ENCODE measurements at places on chromosomes 11 and 22.

DNA sequence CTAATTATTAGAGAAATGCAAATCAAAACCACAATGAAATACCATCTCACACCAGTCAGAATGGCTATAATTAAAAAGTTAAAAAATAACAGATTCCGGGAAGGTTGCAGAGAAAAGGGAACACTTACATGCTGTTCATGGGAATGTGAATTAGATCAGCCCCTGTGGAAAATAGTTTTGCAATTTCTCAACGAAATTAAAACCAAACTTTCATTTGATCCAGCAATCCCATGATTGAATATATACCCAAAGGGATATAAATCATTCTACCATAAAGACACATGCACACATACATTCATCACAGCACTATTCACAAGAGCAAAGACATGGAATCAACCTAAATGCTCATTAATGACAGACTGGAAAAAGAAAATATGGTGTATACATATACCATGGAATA lies 32.5 kb downstream of the NOX4 start:
- DNase-seq: no peak

- DNase-seq: no peak
These were observed 1394.3 kb downstream of the TBC1D22A start for GRCh38 chr22:48156603-48157355.

- DNase-seq: no peak
These were observed 7.8 kb upstream of the RRM1 start for GRCh38 chr11:4086575-4087353.

DNA sequence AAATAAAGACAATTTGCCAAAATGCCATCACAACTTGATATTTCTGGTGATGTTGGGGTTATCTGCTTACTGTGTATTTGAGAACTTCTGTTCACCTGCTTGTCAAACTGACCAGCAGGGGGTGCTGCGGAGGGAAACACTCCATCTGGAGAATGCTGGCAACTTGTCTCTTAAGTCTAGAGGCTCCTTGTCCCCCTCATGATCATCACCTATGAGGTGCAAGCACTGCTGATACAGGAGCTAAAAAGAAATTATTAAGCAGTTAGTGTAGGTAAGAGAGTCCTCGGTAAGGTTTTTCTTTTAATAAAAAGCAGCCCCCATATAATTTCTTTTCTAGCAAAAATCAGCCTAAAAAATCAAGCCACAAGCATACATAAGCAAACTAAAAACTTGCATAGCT lies 32.7 kb upstream of the GLYATL1B start:
- peak; percentile 91 for DNase-seq

DNA sequence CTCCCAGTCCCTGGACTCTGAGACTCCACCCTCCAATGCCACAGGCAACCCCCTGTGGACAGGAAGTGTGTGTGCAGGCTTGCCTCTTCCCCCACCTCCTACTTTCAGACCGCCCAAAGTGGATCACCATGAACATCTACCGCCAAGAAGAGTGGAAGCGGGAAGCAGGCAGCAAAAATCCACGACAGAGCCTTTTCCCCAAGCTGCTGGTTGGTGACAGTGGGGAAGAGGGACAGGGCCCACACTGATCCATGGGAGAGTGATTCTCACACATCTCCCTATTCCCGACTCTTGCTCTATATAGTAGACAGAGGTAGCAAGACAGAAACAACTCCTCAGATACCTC lies 53.4 kb upstream of the SPATA19 start:
- DNase-seq: peak; percentile 43

DNA sequence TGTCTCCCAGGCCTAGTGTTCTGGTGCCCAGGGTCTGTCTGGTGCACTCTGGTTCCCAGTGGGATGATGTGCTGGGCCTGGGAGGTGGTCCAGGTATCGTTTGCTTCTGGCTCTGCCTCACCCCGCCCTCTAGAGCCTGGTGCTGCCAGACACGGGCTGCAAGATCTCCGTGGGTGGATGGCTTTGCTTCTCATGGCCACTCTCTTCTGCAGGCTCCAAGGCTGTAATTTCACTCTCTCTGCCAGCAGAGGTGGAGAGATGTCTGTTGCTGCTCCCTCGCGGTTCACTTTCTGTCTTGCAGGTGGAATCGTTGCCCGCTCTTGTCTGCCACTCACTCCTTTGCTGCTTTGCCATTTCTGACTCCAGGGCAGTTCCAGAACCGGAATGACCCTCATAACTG lies 13.4 kb downstream of the NADSYN1 start:
- no peak for DNase-seq

DNA sequence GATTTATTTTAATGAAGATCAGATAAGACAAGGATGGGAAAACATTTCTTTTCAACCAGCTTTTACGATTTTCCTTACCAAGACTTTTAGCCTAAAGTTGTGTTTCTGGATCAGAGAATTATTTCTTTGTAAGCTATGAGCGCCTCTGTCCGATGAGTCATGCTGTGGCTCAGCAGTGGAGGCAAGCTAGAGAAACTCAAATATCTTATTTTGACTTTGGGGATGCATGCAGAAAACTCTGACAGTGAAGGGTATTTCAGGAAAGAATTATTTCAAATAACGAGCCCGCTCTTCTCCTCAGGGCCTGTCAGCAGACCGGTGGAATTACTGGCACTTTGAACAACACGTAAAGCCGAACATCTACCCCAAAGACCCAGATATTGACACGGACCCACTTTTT lies 77.9 kb upstream of the OR5AK2 start:
- DNase-seq: no peak

DNA sequence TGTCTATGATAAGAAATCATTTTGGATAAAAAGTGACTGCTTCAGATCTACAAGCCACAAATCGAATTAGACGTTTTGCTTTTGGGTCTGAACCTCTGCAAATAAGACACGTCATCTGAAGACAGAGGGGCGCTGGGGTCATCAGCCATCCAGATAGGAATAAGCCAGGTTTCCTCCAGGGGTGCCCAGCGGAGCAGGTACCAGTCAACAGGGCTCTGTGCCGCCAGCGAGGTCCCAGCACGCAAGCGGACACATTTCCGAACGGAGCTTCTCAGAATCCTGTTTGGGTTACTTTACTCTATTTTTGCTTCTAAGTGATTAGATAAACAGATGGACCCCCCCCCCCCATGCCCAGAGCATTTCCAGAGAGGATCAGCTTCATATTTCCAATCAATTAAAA lies 873.8 kb downstream of the BRD1 start:
- no peak for DNase-seq

- peak; percentile 68 for DNase-seq
These were observed 862 bp upstream of the CENATAC start for GRCh38 chr11:118996926-118997626.

- DNase-seq: no peak
These were observed 1295.9 kb downstream of the JRKL start for GRCh38 chr11:97685695-97686094.

DNA sequence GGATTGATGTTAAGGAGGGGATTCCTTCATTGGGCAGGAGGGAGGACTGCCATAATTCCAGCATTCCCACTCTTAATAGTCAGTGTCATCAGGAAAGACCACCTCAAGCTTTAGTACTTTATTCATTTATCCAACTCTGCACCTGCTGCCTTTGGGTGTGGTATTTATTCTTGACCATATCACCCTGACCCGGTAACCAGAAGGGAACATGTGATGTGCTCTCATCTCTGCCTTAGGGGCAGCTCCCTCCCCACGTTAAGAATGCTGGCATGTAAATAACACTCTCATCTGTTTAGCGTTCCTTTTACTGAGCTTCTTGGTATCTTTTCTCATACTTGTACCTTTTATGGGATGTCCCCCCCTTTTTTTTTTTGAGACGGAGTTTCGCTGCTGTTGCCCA lies 7.7 kb downstream of the CAT start:
- no peak for DNase-seq

DNA sequence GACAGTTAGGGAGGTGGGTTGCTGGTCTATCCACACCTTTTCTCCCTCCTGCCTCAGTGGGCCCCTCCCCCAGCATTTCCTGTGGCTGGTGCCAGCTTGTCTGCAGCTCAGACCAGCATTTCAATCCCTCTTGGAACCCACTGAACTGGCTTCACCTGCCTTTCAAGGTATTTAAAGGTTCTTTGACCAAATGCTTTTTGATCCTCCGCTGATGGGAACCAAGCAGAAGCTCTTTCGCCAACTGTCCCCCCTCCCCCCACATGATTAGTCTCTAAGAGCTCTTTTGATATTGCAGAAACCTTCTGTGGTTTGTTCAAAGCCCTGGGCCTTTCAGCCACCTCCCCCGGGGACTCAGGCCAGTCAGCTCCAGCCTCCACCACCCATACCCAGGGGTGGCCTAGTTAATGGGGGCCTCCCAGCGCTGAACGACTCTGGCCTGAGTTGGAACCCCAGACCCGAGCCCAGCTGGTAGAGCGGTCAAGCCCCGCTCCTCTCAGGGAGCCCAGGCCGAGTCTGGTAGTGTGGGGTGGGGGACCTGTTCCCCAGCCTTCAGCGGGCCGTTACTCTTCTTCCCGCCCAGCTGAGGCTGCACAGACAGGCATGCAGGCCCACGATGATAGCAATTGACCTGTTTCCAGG lies 6.0 kb upstream of the SYT7 start:
- DNase-seq: no peak

GRCh38 chr11:87724358-87724757 lies 450.9 kb downstream of the RAB38 start:
- DNase-seq: no peak

DNA sequence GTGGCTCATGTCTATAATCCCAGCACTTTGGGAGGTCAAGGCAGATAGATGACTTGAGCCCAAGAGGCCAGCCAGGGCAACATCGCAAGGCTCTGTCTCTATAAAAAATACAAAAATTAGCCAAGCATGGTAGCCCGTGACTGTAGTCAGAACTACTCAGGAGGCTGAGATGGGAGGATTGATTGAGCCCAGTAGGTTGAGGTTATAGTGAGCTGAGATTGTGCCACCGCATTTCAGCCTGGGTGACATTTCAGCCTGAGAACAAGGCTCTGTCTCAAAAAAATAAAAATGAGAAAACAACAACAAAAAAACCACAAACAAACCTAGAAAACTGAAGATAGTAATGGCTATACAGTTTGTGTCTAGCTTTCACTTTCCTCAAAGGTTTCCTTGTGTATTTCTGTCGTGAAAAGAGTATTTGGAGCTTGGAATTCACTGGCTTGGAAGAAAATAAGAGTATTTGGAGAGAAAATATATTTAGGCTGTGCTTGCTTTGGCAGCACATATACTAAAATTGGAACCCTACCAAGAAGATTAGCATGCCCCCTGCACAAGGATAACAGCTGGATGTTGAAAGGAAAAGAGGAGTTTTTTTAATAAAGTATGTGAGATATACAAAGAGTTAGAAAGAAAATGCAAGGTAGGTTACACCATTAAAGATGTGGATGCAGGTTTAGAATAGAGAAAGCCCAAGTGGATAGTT lies 3.9 kb upstream of the BIRC3 start:
- DNase-seq: no peak

DNA sequence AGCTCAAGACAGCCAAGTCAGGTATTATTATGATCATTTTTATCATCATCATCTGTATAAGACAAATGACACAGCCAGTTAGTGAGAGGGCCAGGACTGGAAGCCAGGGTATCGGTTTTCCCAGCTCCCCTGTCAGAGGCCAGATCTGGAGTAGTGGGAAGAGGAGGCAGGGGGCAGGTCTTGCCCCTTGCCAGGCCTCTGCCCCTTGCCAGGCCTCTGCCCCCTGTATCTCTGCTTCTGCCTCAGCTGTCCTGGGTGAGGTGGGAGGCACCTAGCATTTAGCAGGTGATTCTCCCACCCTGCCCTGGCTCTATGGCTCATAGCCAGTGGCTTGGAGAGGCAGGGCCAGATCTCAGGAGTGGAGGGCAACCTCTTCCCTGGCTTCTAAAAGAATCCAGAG lies 67.3 kb downstream of the PRDM11 start:
- DNase-seq: no peak

DNA sequence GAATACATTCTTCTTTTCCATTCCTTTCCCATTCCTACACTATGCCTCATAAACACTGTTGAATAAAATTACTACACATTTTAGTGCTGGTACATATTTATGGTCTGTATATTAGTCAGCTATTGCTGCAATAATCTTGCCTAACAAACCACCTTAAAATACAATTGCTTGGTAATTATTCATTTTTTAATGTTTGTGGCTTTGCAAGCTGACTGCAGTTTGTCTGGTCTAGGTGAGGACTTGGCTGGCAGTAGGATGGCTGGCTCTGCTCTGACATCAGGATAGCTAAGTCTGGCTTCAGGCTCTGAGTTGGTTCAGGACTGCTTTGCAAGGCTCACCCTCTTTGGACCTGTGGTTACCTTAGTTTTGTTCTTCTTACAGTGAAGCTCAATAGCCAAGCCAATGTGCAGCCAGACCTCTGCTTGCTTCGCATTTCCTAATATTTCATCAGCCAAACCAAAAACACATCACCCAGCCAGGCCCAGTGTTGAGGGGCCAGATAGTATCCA lies 913.4 kb upstream of the RAG2 start:
- no peak for DNase-seq

GRCh38 chr11:134822897-134823296 lies 410.9 kb upstream of the B3GAT1 start:
- DNase-seq: no peak

- no peak for DNase-seq
These were observed at the start of gene SOX6 for GRCh38 chr11:16356057-16356760. SOX6 (minus strand) TSS chr11:16356546; CDS start chr11:16341248, 15,298 bp downstream.

GRCh38 chr11:74090701-74091100 lies 80.1 kb downstream of the C2CD3 start:
- DNase-seq: no peak

- no peak for DNase-seq
These were observed 19.7 kb upstream of the GLYATL1 start for GRCh38 chr11:58919561-58919960.

- DNase-seq: peak; percentile 55
These were observed 734 bp downstream of the ZP1 start for GRCh38 chr11:60867871-60868681.

GRCh38 chr11:128026596-128026995 lies 560.8 kb downstream of the ETS1 start:
- no peak for DNase-seq

- DNase-seq: no peak
These were observed 45.7 kb downstream of the TTC17 start for GRCh38 chr11:43404406-43404805.

GRCh38 chr11:119895981-119896380 lies 167.0 kb upstream of the NECTIN1 start:
- DNase-seq: no peak

Measured in activated CD8-positive, alpha-beta memory T cell treated with anti-CD3 and anti-CD28 coated beads for 24 hours (primary cell).